ENCODE measurements at places on chromosomes 5 and 9.

GRCh38 chr5:114311968-114312367, 49.9 kb upstream of the KCNN2 start:
- no peak for DNase-seq

DNA sequence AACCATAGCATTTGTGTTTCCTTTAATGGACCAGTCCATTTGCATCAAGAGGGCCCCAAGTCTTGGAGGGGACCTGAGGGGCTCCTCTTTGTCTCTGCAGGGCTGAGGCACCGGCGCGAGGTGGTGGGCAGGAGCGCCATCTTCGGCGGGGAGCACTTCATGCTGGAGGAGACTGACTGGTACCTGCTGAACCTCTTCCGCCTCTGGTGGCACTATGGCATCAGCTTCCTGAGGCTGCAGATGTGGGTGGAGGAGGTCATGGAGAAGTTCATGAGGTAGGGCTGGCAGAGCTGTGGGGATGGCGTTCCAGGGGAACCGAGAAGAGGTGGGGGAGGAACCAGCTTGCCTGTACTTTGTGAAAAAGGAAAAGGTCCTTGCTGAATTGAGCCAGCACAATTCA, 6.1 kb downstream of the PCYOX1L start:
- DNase-seq: no peak

DNA sequence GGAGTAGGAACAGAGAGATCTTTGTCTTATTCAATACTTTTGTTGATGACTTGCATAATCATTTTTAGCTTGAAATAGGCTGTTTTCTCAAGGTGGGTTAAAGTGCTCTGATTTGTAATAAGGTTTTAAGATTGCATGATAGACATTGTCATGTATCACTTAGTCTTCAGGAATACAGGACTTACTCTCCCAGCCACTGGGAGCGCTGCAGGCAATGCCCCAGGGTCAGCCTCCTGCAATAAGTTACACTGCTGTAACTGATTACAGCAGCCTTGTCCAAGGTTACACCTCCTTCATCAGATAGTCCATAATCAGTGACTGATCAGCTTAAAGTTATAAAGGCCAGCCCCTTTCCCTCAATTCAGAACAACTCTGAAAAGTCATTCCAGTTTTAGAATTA, 218.6 kb downstream of the ESM1 start:
- no peak for DNase-seq

DNA sequence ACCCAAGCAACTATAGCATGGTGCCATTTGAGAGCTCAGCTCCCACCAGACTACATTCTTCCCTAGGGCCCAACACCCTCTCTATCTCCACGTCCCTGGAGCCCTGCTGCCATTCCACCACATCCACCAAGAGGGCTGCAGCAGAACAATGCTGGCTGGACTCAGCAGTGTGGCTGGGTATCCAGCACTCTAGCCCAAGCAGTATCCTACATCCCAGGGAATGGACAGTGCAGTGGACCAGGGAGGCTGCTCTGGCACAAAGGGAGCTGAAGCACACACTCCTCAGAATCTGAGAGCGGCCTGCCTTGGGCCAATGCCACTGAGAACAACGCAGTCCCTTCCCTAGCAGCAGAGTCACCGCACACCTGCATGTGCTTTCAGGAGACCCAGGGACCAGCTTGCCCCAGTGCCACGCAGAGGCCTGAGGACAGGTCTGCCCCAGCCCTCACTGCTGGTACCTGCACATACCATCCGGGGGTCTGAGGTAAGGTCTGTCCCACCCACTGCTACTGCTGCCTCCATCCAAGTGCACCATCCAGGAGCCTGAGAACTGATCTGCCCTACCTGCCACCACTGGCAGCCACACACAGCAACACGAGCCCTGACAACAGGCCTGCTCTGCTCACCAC, 95.9 kb downstream of the ZDHHC21 start:
- DNase-seq: no peak

- DNase-seq: no peak
Measured at GRCh38 chr9:109139851-109140250, 20.1 kb upstream of the TMEM245 start.

DNA sequence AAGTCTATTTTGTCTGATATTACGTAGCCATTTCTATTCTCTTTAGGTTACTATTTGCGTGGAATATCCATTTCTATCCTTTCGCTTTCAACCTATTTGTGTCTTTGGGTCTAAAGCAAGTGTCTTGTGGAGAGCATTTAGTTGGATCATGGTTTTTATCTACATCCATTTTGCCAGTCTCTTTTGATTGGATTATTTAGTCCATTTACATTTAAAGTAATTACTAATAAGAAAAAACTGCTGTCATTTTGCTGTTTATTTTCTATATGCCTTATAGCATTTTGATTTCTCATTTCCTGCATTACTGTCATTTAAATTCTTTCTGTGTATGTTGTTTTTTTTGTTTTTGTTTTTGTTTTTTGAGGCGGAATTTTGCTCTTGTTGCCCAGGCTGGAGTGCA, 26.0 kb upstream of the UBQLN1 start:
- no peak for DNase-seq

Data from activated T-cell treated with anti-CD3 and anti-CD28 coated beads, Interleukin-2, amount 50 U/mL, for 24 hours (primary cell).